Camera-type eye (tissue), 1 donor: ENCODE measurements at places on chromosomes 13 and 19. TPM values are rescaled to one million over a fixed set of nuclear protein-coding genes. Genes with fewer than 3 reads are reported as not detected.

GJA3 gene
- 28.9 TPM for total RNA-seq

CLPTM1 gene
- 44.4 TPM for total RNA-seq

SIGLEC5 gene
- 0.27 TPM for total RNA-seq

DLL3 gene
- 9.5 TPM for total RNA-seq

CYP2A7 gene
- not detected for total RNA-seq

SHISA2 gene
- 41.9 TPM for total RNA-seq

ASF1B gene
- total RNA-seq: 8.1 TPM

ZNF730 gene
- 10.0 TPM for total RNA-seq

SIRT2 gene
- 57.0 TPM for total RNA-seq

ICAM5 gene
- 3.4 TPM for total RNA-seq

PTGIR gene
- 2.5 TPM for total RNA-seq

KRTDAP gene
- not detected for total RNA-seq

CNN1 gene
- 43.3 TPM for total RNA-seq

MRPS31 gene
- 38.7 TPM for total RNA-seq

CLDN10 gene
- total RNA-seq: 12.3 TPM

HSPB6 gene
- total RNA-seq: 14.9 TPM

LILRA6 gene
- 0.66 TPM for total RNA-seq

F10 gene
- total RNA-seq: 22.7 TPM

SLC25A41 gene
- total RNA-seq: not detected

ZNF737 gene
- total RNA-seq: 73.2 TPM

MIA gene
- total RNA-seq: 3.4 TPM

CGB2 gene
- total RNA-seq: not detected

OR4F17 gene
- not detected for total RNA-seq

PIBF1 gene
- total RNA-seq: 77.0 TPM

ZNF729 gene
- total RNA-seq: 0.16 TPM

CASP14 gene
- total RNA-seq: 0.27 TPM

ZNF507 gene
- 48.2 TPM for total RNA-seq

TGFB1 gene
- total RNA-seq: 15.0 TPM

ZSWIM9 gene
- total RNA-seq: 6.2 TPM

TEX101 gene
- 0.55 TPM for total RNA-seq

SIGLECL1 gene
- total RNA-seq: not detected

SIAH3 gene
- 1.0 TPM for total RNA-seq

SYCN gene
- not detected for total RNA-seq

ATP4B gene
- total RNA-seq: not detected

KLK14 gene
- not detected for total RNA-seq

CRX gene
- 229 TPM for total RNA-seq

IZUMO2 gene
- not detected for total RNA-seq

CEACAM8 gene
- total RNA-seq: 0.55 TPM

RNF17 gene
- total RNA-seq: 0.16 TPM

ZNF98 gene
- 7.1 TPM for total RNA-seq

LRRC63 gene
- total RNA-seq: 0.60 TPM

RYR1 gene
- total RNA-seq: 20.4 TPM

EPSTI1 gene
- total RNA-seq: 2.4 TPM

FBN3 gene
- total RNA-seq: 9.1 TPM

RGS9BP gene
- 7.4 TPM for total RNA-seq

C13orf46 gene
- total RNA-seq: 1.7 TPM

FGF14 gene
- 16.3 TPM for total RNA-seq

ARGLU1 gene
- 194 TPM for total RNA-seq

OR1M1 gene
- not detected for total RNA-seq

ZNF780A gene
- total RNA-seq: 56.6 TPM

IRGC gene
- total RNA-seq: not detected

CTXN1 gene
- 10.9 TPM for total RNA-seq

KLK2 gene
- not detected for total RNA-seq
